ENCODE measurements at places on chromosomes 5 and 9. TPM values are rescaled to one million over a fixed set of nuclear protein-coding genes. Genes with fewer than 3 reads are reported as not detected.

ALDH1B1 gene
- total RNA-seq, result 51.0 TPM

IQGAP2 gene
- 3.6 TPM for total RNA-seq

CAPSL gene
- total RNA-seq, result not detected

DND1 gene
- total RNA-seq, result 1.1 TPM

TEX48 gene
- not detected for total RNA-seq

FABP6 gene
- total RNA-seq, result not detected

ZNF454 gene
- total RNA-seq, result 1.3 TPM

HRH2 gene
- total RNA-seq, result 0.06 TPM

BAAT gene
- total RNA-seq, result not detected

ARAP3 gene
- total RNA-seq, result 69.0 TPM

ABITRAM gene
- 7.7 TPM for total RNA-seq

HTR4 gene
- total RNA-seq, result not detected

JADE2 gene
- total RNA-seq, result 24.7 TPM

CA9 gene
- 0.15 TPM for total RNA-seq

DMRT2 gene
- not detected for total RNA-seq

PPP1R26 gene
- 16.4 TPM for total RNA-seq

GRIN3A gene
- not detected for total RNA-seq
